ENCODE measurements at places on chromosomes 11 and 22.
A peak's percentile ranks its signal among the peaks of the same experiment; 100 is the strongest.

DNA sequence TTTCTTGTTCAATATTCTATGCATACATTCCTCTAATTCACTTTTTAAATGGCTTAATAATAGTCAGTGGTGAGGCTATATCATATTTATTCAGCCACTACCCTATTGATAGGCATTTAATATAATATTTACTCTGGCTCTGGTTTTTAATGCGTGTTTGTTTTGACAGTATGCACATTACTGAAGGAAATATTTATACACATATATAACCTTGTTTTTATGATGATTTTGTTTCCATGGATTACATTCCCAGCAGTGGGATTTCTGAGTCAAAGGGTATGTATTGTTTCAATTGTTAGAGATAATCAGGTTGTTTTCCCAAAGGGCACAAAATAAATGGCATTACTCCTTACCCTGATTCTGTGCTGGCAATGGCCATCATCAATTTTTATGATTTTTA, 105.8 kb downstream of the UVRAG start:
- no peak for DNase-seq

DNA sequence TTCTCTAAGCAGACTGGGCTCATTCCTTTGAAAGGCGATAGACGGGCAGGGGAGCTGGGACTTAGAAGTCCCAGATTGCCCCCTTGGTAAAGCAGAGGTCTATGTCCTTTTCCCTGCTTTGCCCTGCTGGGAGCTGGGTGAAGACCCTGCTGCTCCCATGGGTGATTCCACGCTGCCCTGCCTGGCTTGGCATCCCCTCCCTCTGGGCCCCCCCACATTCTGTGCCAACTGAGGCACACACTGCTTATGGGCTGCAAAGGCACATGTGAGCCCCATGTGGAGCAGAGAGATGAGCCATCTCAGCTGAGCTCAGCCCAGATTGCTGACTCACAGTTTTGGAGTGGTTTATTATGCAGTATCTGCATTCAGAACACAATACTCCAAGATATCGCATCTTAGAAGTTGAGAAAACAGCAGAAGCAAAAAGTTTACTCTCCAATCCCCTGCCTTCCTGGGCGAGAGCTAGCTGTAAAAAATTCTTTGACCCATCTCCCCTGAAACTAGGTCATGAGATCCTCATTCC, 127.2 kb downstream of the ST3GAL4 start:
- DNase-seq = no peak

- DNase-seq = no peak
Observed at GRCh38 chr22:23446796-23447350, 133.2 kb downstream of the IGLL1 start.

- no peak for DNase-seq
Observed at GRCh38 chr11:105132716-105133511, 6.7 kb downstream of the CARD18 start.

- peak; percentile 69 for DNase-seq
Observed at GRCh38 chr11:13335319-13335718, 57.7 kb downstream of the BMAL1 start.

- DNase-seq = no peak
Observed at GRCh38 chr11:65934014-65934413, 11.3 kb upstream of the TSGA10IP start.

GRCh38 chr22:44583061-44583760, 85.2 kb upstream of the RTL6 start:
- no peak for DNase-seq

- no peak for DNase-seq
Observed at GRCh38 chr22:32801537-32802236, at the start of gene TIMP3. TIMP3 (plus strand) TSS chr22:32801705; CDS start chr22:32802002, 297 bp downstream.

GRCh38 chr22:26669060-26669481, 11.7 kb downstream of the MIAT start:
- DNase-seq = no peak

- DNase-seq = peak; percentile 29
Observed at GRCh38 chr11:72573072-72573854, 101.0 kb downstream of the PDE2A start.

GRCh38 chr11:61812736-61813411, 3.9 kb downstream of the FADS1 start:
- DNase-seq = no peak

DNA sequence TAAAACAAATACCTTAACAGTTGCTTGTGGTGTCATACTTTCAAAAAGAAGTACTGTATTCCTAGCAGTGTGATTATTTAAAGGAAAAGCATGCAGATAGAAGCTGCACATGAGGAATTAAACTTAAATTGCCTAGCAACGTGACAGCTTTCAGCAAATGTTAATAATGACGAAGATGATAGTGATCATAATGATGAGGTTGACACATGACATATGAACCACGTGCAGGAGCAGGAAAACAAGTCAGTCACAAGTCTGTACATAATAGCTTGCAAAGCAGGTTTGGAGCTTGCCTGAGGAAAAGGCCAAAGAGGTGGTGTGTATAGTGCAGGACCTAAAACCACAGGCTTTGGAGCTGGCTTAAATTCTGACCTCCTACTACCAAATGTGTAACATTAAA, 30.6 kb upstream of the PIK3C2A start:
- DNase-seq = no peak

DNA sequence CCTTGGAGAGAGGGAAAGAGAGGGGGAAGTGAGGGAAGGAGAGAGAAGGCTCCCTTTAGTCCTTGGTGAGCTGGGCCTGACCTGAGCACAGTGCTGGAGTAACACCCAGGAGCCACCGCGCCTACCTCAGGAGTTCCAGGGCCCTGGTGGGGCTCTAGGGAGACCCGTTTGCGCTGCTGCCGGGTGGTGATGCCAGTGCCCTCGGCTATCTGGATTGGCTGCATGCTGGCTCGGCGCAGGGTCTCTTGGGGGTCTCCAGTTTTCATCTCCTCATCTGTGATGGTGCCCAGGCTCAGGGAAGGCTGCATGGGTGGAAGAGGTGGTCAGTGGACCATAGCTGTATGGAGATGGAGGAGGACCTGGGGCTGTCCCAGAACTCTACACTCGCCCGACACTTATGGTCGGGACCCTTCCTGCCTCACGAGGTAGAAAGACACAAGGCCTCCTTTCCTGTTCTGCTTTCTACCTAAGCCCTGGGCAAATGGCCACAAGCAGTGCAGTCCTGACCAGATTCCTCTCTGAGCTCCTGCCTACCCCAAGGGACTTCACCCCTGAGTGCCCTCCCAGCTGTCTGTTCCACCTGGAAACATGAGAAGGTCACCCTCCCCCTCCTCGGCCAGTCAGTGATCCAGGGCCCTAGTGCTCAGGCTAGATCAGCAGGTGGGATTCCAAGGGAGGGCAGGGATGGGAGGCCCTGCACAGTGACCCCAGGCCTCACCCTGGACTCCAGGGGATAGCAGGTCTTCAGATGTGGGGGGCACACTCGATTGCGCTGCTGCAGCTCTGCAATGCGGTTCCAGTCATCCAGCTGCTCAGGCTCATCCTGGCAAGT, 6.0 kb downstream of the IL18BP start:
- DNase-seq = no peak

DNA sequence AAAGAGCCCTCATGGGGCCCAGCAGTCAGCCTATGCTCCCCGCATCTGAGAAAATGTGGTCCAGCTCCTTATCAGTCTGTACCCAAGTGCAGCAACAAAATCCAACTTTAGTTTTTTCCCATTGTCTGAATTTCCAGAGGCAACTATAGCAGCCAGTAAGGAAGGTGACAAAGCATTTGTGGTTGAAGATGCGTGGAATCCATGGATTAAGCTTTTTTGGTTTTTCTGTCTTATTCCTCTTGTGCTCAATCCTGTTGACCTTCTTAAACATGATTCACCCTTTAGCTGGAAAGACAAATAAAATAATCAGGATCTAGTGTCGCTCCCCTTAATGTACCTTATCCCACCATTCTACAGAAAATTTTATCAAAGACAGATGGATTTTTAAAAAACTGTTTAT, 14.3 kb downstream of the GDPD4 start:
- no peak for DNase-seq

DNA sequence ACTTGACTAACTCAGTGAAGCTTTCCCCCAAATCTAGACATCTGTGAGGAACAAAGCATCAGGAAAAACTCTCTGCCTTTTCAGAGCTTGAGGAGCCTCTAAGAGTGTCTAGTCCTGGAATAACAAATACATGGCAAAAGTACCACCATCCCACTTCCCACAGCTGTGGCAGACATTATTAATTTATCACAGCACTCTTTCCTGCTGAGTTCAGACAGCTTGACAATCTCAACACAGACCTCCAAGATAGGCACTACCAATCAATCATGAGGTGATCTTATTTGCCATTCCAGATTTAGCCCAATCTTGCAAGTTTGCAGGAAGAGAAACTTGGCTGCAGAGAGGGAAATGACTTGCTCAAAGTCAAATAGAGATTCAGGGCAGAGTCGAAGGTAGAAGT, 202.8 kb downstream of the MN1 start:
- DNase-seq = no peak

- DNase-seq = no peak
Observed at GRCh38 chr11:37978647-37979046, 1380.6 kb upstream of the RAG2 start.
